Stimulated activated CD4-positive, alpha-beta T cell treated with anti-CD3 and anti-CD28 coated beads, Interleukin-4, amount 100 ng/mL, for 4 hours (primary cell): ENCODE measurements at places on chromosomes 4 and X.
A peak's percentile ranks its signal among the peaks of the same experiment; 100 is the strongest.

DNA sequence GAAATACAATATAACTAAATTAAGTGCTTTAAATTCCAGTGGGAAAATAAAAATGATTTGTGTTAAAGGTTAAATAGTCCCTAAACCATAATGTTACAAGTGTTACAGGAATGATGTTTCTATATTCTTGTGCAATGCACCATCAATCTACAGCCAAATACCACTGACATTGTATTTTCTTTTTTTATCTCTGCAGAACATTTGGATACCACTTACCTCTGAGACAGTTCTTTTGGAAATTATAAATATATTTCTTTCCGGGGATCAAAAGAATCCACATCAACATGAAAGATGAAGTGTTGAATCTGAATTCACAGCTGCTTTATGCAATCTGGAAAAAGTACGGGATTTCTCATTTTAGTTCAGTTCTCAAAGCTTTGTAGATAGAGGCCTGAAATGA is 518.3 kb upstream of the AGA start:
- DNase-seq: no peak

DNA sequence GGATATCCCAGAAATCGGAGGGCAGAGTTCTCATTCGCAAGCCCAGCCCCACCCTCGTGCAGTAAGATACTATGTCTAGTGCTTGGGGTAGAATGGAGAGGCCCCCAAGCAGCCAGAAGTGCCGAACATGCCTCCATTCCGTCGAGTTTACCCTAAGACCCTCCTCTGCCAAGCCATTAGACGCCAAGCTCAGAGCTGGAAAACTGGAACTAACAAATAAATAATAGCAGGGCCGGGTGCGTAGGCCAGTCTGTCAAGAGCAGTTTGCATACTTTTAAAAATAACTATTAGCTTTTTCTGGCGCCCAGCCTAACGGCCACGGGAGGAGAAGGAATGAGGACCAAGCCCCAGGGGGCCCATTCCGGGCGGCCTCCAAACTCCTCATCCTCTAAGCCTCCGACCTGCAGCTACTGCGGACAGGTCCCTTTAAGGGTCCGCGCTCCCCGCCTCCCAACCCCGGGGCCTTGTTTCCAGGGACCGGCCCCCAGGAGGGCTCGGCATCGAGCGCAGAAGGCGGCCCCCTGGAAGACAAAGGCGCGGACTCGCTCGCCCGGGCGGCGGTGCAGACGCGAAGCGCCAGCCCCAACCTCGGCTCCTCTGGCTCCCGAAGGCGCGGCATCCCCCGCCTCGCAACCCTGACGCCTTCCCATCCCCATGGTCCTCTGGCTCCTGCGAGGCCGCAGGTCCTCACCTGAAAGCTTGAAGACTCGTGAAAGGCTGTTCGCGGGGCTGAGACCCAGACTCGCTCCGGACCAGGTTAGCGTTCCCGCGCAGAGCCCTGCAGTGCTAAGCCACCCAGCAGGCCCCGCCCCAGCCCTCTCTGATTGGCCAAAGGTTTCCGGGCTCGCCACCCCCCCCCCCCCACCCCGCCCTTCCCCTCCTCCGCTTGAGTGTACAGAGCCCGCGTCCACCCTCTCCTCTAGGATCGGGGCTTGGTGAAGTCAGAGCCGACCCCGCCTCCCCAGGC is at the start of gene TMSB15A:
Gene TMSB15A, minus strand, starts transcription at position 765 of the 967 bp plus-strand sequence.
- DNase-seq: peak; percentile 49

DNA sequence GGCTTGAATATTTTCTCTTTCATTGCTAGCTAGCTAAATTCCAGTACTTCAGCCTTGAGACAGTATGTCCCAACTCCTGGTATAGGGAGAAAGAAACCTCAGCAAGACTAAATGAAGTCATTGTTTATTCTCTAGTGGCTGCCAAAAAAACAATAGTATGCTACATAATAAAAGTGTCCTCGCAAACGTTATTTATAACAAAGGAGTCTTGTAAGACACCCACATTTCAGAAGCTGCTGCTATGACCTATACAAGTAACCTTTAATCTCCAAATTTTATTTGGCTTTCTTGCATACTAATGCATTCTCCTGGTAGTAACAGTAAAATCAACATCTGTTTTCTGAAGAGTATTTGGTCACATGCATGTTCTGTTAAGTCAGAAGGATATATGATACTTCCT is 28.8 kb downstream of the NEK1 start:
- DNase-seq: no peak

DNA sequence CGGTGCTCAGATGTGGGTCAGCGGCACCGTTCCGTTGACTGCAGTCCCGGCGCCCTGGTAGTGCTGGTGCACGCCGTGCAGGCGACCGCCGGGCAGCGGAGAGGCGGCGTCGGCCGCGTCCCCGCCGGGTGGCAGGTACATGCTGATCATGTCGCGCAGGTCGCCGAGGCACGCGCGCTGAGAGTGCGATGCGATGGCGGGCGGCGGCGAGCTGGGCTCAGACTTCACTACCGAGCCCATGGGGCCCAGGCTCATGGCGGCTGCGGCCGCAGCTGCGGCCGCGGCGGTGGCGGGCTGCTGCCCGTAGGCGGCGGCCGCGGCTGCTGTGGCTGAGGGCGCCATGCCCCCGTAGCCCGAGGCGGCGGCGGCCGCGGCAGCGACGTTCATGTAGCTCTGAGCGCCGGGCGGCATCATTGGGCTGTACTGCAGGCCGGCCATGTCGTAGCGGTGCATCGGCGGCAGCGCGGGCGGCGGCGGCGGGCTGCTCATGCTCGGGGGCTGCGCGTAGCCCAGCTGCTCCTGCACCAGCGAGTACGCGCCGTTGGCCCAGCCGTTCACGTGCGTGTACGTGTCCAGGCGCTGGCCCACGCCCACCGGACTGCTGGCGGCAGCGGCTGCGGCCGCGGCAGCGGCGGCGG is 1.0 kb downstream of the SOX3 start:
- no peak for DNase-seq

GRCh38 chr4:135371137-135371536 is 1169.5 kb upstream of the PABPC4L start:
- no peak for DNase-seq

DNA sequence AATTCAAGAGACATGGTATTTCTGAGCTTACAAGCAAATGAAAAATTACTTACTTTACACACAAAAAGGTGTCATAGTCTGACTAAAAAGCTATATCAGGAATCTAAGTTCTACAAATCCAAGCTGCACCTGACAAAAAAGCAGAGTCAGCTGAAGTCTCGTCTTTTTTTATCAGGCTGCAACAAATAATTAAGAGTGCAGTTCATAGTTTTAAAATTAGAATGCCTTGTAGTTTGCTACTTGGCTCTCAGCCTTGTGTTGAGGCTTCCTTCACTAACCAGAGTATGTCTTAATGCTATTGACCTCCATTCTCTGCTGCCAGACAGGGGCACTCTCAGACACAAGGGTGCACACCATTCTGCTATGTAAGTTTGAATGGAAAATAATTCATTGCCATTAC is 940.7 kb downstream of the PCDH7 start:
- no peak for DNase-seq

- DNase-seq: no peak
These were observed 85.6 kb upstream of the CPEB2 start for GRCh38 chr4:14916554-14917297.

GRCh38 chr4:154455111-154455510 is 36.5 kb downstream of the DCHS2 start:
- no peak for DNase-seq

DNA sequence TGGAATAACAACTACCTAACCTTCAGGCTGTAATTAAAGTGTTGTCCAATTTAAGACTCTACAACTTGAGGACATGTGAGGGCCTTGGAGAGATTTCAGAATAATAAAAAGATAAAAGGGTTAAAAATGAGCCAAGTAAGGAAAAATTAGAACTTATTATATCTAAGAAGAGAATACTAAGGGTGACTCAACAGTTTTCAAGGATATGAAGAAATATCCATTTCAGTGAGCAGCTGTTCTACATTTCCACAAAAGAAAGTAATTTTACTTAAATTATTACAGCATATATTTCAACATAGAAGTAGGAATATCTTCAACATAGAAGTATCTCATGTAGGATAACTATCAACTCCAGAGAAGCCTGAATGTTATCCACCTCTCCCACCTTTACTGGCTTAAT is 11.3 kb downstream of the SNX12 start:
- no peak for DNase-seq

DNA sequence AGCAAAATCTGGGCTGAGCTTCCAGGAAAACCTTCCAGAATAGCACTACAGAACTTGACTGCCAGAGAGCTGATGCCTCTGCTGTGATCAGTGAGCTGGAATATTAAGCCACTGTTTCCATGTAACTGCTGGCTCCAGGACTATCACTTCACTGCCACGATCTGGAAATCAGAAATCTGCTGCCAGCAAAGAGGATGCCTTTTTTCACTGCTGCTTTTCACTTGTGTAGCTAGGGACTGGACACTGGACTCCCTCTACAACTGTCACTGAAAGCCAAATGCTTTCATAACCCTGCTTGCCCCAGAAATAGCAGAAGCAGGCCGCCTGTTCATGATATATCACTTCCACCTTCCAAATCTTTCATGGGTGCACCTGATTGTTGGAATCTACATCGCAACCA is 9.4 kb upstream of the AP1S2 start:
- DNase-seq: no peak

DNA sequence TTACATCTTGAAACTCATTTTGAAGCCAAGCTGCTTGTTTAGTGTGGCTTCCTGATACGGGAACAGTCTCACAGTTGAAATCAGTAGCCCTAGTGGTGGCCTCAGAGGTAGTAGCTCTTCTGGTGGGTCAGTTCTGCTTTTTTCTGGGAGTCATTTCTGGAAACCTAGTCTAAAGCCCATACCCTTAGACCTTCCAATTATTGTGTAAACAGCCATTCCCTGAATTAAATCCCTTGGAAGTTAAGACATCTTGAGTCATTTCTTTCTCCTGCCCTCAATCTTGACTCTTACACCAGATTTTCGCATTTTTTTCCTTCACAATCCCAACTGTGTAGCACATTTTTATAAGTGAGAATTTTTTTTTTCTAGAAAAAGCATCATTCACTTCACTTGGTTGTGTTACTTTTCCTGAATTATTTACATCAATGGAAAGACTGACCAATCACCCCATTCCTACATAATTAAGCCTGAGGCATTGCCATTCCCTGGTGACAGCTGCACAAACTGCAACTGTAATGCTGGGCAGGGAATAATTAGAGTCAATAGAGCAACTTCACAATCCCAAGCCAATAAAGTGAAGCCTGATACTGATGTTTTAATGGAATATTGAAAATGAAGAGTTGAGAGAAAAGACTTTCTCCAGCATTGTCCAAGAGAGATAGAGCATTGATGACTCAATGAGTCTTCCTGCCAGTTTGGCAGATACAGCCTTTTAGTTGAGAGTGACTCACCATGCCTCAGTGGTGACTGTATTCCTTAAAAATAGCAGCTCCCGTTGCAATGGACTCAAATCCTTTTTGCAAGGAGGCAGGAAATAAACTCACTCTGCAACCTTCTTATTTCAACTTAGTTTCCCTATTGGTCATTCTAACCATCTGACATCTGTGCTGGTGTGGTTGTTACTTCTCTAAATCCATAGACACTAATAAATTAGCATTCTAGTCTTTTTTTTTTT is 13.0 kb upstream of the SEPSECS start:
- DNase-seq: no peak

DNA sequence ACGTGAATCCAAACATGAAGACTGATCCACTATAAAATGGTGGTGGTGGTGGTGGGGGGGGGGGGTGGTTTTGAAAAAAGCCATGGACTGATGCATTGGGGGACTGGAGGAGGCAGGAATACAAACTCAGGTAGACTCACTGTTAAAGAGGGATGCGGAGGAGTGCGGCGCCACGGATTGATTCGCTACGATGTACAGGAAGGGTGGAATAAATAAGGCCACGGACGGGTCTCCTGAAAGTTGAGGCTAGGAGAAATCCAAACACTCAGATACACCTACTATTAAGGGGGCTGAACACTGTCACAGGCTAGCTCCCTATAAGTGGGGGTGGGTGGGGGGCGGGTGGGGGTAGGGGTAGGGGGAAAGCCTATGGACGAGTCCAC is 591 bp downstream of the ELK1 start:
- no peak for DNase-seq

- DNase-seq: no peak
These were observed 62.3 kb upstream of the SHOX start for GRCh38 chrX:568311-568710.

DNA sequence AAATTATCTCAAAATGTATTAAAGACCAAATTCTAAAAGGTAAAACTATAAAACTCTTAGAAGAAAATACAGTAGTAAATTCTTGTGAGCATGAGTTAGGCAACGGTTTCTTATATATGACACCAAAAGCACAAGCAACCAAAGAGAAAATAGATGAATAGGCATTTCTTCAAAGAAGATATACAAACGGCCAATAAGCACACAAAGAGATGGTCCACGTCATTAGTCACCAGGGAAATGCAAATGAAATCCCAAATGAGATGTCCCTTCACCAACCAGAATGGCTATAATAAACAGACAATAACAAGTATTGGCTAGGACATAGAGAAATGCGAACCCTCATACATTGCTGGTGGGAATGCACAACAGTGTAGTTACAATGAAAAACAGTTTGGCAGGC is 44.6 kb downstream of the RAB33A start:
- no peak for DNase-seq

DNA sequence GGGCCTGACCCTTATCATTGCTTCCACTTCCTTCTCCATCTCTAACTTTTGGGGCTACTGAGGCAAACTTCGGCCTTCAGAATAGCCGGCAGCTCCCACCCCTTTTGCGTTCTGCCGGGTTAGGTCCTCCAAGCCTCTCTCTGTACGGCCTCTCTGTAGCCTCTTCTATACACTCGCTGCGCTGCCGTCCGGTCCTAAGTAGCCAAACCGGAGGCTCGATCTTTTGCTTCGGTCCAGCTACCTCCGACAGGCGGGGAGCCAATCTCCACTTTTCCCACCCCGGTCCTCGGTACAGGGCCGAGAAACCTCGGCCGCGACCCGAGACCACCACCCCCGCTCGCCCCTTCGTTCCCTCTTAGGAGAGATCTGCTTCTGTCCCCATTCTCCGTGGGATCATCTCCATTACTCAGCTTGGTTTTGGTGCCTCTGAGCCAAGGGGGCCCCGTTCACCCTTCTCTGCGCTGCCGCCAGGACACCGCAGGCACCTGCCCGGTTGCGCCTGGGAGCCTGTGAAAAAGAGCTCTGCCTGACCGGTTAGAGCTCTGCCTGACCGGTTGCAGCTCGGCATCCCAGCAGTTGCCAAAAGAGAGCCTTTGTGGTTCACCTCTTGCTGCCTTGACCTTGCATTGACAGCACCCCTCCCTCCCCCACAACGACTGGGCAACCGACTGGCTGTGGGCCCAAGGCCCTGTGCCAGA is 1.0 kb upstream of the HTR2C start:
- no peak for DNase-seq

GRCh38 chrX:118975831-118976598 is 1.6 kb downstream of the LONRF3 start:
- peak; percentile 66 for DNase-seq

DNA sequence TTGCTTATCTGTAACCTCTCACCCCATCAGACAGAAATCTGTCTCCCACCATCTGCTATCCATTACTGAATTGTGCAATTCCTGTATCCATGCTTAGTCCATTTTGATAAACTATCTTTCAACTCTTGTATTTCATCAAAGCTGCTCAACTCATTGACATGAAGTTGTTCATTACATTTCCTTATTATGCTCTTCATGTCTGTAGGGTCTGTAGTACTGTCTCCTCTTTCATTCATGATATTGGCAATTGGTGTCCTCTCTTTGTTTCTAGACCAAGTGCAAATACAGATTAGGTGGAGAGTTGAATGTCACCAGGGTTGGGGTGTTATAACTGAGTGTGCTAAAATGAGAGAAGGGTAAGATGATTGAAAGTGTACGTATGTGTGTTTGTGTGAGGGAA is 69.2 kb upstream of the ADRA2C start:
- no peak for DNase-seq

- no peak for DNase-seq
These were observed 10.8 kb upstream of the GTPBP6 start for GRCh38 chrX:329291-329910.
